ENCODE measurements at places on chromosomes 4 and X.

DNA sequence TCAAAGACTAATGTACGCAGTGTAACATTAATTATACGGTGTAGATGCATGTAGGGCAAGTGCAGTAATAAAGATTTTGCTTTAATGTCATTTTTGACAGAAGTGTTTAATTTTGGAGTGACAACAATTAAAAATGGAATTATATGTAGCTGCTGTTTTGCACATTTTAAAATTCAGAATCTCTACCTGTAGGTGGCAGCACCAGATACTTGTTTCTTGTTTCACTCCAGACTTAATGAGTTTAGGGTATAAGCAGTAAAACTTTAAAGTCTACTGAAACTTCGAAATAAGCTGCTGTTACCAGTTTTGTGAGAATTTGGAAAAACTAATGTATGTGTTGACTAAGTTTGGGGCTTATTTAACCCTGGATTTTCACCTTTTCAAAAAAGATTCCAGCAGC, 144.9 kb downstream of the POLA1 start:
- DNase-seq = no peak

GRCh38 chrX:103565752-103566151, 19.6 kb upstream of the TCEAL4 start:
- no peak for DNase-seq

DNA sequence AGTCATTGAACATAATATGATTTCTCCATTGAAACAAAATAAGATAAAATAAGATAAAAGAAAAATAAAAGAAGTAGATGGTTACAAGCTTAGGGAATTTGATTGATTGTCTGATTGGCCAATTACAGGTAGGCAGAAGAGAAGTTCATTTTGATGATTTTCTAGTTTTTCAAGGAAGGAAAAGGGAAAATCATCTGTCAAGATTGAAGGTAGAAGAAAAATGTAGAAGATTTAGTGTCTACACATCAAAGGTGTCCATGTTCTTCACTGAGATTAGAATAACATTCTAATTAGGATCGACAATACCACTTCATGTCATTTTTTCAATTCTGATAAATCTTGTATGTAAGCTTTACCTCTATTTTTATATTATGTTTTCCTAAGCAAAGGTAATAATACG, 489.1 kb downstream of the PCDH18 start:
- DNase-seq = no peak

DNA sequence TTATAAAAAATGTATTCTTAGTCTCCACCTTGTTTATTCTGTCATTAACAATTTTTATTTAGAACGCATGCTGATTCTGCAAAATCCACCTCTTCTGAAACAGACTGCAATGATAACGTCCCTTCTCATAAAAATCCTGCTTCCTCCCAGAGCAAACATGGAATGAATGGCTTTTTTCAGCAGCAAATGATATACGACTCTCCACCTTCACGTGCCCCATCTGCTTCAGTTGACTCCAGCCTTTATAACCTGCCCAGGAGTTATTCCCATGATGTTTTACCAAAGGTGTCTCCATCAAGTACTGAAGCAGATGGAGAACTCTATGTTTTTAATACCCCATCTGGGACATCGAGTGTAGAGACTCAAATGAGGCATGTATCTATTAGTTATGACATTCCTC, 75.6 kb upstream of the SMARCA5 start:
- DNase-seq = no peak

GRCh38 chrX:48835524-48836329, at the start of gene PCSK1N:
TSS of gene PCSK1N (minus strand) at chrX:48835610. CDS start at chrX:48835532, 78 bp downstream.
- peak; percentile 87 for DNase-seq

GRCh38 chr4:59057804-59058203, 1947.6 kb upstream of the IGFBP7 start:
- DNase-seq = no peak

DNA sequence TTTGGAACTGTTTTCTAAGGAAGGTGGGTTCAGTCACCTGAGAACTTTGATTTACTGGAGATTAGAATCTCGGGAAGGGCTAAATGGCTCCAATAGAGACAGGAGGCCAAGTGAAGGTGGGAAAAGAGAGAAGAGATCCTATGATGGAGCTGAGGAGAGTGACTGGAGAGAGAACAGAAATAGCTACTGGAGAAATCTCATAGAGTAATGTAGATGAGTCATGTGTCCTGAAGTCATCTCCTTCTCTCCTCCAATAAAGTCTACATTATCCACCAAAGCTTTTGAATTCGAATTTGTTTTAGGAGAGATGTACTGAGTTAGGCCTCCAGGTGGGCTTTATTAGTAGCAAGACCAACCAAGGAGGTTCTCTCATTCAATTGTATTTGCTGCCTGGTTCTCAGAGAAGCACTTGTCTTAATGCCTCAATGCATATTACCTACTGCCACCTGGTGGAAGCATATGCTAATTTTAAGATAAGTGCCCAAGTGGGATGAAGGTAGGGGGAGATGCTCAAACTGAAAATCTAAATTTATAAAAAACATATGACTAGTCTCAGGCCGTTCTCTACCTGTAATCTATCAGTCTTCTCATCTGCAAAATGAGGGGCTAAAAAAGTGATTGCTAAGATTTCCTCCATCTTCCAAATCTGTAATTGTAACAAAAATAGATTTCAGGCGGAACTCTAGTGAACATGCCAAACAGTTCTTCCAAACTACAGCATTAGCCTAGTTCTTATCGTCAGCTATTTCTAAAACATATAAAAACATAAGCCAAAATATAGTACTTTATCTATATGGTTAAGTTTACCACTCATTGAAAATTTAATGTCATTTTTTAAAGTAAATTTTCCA, 24.4 kb downstream of the TXK start:
- DNase-seq = no peak

DNA sequence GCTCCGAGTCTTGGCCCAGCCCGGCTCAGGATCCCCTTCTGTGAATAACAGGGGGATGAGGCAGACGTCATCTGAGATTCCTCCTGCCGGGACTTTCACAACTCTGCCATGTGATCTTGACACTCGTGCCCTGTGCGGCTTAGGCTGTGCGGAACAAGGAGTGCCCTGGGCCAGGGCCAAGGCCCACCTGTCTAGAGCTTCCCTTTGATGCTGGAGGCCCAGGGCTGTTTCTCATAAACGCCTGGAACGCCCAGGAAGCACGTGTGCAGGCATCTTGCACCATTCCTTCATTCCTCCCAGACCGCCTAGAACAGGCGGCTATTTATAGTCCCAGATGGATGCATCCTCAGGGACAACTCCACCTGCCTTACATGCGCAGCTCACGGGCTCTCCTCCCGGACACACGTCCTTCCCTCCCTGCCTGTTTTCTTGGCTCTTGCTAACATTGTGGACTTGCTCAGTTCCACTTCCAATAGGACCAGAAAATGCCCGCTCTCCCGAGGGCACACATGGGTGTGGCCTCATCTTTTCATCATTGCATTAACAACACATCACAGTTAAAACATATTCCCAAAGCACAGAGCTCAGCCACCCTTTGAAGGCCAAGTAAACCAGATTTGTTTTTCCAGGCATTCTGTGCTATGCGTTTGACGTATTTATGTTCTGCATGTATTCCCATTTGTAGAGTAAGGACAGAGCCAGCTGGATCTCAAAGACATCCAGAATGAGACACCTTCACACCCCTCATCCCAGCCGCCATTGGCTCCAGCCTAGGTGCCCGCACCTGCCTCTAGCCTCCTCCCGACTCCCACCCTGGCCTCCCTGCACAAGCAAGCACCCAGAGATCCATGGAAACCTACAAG, 57.2 kb downstream of the ABLIM2 start:
- no peak for DNase-seq

DNA sequence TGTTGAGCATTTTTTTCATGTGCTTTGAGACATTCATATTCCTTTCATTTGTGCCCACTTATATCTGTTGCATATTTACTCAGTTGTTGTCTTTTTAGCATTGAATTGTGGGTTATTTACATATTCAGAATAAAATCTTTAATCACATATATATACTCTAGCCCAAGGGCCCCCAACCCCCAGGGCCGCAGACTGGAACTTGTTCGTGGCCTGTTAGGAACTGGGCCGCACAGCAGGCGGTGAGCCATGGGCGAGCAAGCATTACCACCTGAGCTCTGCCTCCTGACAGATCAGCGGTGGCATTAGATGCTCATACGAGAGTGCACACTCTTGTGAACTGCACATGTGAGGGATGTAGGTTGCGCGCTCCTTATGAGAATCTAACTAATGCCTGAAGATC, 480.6 kb downstream of the KCTD8 start:
- no peak for DNase-seq

DNA sequence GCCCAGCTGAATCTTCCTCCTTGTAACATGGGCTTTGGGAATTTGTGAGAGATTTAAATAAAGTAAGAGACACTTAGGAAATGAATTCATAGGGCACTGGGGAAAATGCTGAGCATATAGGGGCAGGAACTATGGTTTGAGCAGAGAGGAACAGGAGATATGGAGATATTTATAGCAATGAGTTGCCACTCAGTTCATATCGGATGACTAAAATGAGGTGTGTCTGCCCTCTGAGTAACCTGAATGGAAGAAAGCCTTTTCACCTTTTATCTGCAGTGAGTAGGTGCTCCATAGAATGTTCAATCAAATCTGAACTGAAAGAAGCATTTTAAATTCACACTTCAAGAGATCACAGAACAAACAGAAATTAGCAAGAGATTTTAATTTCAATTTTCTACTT, 105.7 kb downstream of the CEP44 start:
- DNase-seq = no peak

DNA sequence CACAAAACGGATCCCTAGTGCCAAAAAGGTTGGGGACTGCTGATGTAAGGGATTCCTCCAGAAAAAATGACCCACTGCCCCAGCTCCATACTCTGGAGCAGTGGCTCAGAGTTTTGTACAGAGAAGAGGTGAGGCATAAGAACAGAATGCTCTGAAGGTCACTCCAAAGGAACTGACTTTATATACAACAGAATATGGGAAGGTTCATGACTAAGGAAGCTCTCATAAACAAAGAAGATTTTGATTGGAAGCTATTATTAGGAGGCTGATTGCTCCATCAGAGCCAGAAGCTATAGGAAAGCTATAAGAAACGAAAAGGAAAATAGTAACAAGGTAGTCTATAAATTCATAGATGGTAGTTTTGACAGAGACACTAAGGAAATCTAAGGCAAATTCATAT, 203.1 kb downstream of the SLC7A11 start:
- DNase-seq = no peak

DNA sequence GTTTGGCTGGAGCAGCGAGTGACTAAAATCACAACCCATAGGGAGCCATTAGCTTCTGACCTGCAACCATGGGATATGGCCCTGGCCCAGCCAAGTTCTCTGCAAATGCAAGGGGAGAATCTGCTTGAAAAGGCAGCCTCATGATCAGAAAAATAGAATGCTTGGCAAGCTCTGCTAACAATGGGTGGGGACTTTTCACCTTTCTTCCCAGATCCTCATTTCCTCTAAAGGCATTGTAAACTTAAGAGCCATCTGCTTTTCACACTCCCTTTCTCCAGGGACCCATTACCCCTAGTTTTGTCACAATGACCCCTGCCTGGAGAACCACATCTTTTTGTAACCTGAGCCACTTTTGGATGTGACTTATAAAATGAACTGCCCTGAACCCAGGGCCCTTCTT, 104.3 kb downstream of the PARM1 start:
- no peak for DNase-seq

- no peak for DNase-seq
These were observed 528 bp upstream of the SLC25A4 start for GRCh38 chr4:185142564-185142911.

DNA sequence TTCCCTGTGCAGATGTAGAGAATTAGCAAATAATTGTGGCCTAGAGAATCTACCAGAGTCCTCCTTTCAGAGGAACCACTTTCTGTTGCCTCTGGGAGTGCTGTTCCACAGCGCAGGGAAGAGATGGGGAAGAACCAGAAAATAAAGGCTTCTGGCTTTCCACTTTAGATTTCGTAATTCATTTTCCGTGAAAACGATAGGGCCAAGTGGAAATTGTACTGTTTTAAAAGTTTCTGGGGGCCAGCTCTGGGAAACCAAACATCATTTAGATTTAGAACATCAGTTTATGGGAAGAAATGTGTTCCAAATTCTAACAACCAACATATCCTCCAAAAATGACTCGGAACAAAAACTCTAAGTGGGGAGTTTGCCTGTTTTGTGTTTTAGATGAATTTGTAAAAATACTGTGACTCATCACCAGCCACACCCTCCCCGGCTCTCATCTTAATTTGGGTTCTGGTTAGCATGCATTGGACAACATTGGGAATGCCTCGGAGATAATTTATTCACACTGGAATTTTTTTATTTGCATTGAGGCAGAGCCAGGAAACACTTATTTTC, 65.2 kb upstream of the LNX1 start:
- DNase-seq = no peak

GRCh38 chrX:130091980-130092522, 18.2 kb downstream of the ELF4 start:
- no peak for DNase-seq

- no peak for DNase-seq
These were observed 10.2 kb upstream of the GRPEL1 start for GRCh38 chr4:7078025-7078424.

- no peak for DNase-seq
These were observed 104.4 kb downstream of the GPC3 start for GRCh38 chrX:133881007-133881406.

- no peak for DNase-seq
These were observed 48.5 kb upstream of the CYSLTR1 start for GRCh38 chrX:78375894-78376293.

- DNase-seq = no peak
These were observed 54.6 kb upstream of the ANK2 start for GRCh38 chr4:112994732-112995464.

DNA sequence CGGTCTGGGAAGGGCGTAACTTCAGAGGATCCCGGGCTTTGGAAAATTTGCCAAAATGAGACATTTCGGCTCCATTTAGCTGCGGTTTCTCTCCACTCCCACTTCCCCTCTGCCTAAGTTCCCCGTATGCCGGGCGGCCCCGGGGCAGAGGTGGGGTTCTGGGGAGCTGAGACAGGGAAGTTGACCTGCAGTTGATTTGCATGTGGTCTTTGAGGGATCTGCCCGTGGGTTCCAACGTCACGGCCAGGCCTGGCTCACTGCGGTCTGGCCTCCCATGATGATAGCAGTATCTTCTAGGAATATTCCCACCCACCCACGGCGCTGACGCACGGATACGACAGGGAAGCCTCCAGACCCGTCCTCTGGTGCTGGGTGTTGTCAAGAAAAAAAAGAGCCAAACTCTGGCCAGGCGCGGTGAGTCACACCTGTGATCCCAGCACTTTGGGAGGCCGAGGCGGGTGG, 27.3 kb upstream of the CRLF2 start:
- DNase-seq = no peak

DNA sequence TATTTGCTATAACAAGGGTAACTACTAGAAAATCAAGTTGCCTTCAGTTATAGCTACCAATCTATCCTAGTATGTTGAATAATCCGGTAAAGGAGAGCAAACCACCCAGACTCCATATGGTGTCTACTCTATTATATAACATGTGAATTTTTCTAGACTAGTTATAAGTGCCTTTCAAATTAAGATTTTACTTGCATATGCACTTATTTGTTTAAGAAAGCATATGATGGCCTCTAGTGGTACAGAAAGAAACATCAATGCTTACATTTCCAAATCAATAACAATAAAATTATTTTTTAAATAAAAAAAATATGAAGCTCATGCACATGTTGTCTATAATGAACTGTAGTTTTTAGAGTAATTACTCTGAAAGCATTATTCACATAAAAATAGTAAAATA, 1516.4 kb upstream of the PABPC4L start:
- no peak for DNase-seq

Measured in 8988T (cell line).